ENCODE measurements at places on chromosomes 5 and 9.

DNA sequence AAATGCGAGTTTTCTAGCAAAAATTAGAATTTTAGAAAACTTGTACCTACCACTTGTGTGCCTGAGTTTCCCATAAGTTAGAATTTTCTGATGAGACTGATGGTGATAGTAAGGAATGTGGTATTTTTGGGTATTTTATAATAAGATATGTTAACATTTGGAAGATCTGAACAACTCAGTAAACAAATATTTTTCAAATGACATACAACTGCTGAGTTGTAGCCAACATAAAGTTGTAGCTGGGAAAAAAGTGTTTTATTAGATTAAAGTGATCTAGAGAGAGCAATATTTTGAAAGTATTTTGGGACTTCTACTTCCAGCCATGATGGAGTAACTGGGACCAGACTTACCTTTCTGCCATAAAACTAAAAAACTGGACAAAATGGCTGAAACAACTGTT, 37.9 kb downstream of the GEMIN5 start:
- no peak for DNase-seq

DNA sequence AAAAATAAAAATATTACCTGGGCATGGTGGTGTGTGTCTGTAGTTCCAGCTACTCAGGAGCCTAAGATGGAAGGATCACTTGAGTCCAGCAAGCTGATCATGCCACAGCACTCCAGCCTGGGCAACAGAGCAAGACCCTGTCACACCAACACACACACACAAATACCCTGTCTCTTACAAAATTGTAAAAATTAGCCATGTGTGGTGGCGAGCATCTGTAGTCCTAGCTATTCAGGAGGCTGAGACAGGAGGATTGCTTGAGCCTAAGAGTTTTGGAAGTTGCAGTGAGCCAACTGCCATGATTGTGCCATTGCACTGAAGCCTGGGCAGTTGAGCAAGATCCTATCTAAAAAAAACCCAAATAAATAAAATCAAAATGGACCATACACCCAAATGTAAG, 32.1 kb upstream of the DENND4C start:
- no peak for DNase-seq

DNA sequence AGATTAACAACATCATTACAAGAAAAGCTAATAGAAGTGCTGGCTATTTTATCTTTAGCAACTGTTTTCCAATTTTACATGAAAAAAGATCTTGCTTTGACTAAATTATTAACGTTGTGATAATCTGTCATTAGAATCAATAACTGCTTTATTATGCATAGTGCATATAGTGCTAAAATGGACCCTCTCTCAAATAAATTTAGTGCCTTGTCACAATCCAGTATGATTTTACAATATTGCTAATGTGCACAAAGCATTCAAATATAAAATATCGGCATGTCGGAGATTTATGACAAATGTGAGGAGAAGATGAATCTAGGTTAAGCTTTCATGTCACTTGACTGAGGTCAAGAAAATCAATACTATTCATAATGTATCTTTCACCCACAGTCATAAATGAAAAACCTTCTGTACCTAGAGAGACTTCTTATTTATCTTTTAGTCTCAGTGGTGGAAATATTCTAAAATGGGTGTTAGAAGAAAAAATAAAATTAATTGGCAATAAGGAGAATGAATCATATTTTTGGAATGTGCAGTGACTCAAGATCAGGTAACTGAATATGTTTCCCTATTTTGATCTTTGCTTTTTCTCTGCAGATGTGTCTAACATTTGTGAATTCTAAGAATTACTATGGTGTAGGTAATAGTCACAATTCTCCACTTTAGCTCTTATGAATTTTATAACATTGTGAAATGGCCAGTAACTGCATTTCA, 672.9 kb upstream of the GRAMD2B start:
- DNase-seq, result no peak

DNA sequence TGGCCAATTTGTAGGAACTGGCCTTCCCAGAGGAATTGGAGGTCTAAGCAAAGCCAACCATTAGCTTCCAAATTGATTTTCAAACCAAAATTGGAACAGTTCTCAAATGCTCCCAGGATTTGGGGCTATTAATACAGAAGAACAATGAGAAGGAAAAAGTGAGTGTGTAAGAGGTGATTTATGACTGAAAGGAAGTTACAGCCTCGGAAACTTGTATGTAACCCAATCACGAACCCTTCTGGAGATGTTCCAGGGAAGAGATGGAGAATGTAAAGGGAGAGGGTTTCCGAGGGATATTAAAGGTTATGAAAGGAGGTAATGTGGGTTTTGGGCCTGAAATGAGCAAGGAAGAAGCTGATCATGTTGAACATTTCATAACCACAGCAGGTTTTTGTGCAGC, 93.2 kb upstream of the CXCL14 start:
- DNase-seq, result no peak

GRCh38 chr5:116361171-116361967, 213.3 kb downstream of the SEMA6A start:
- DNase-seq, result peak; percentile 63

DNA sequence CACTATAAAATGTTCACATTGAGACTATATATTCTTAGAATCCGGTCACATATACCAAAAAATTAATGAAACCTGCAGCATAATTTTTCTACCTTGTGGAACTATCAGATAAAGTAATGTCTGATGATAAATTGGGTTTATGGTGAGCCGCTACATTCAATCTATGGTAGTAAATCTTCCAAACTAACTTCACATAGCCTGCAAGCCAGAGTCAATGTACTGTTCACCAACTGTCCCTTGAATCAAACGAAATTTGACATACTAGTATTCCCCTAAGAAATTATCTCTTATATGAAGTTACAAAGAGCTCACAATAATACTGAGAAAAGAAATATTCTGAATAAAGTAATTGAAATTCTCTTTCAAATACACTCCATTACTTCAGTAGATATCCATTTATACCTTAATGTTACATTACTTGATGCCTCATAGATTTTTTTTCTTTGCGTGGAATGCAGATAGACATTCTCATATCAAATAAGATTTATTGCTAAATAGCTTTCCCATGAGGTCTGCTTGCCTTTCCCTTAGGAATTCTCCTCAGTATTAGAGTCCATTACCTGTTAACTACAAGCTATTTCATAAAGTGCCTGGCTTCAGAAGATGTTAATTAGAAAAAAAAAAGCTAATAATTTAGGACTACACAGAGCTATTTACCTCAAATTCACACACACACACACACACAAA, 169.5 kb downstream of the PTPRD start:
- DNase-seq, result no peak

DNA sequence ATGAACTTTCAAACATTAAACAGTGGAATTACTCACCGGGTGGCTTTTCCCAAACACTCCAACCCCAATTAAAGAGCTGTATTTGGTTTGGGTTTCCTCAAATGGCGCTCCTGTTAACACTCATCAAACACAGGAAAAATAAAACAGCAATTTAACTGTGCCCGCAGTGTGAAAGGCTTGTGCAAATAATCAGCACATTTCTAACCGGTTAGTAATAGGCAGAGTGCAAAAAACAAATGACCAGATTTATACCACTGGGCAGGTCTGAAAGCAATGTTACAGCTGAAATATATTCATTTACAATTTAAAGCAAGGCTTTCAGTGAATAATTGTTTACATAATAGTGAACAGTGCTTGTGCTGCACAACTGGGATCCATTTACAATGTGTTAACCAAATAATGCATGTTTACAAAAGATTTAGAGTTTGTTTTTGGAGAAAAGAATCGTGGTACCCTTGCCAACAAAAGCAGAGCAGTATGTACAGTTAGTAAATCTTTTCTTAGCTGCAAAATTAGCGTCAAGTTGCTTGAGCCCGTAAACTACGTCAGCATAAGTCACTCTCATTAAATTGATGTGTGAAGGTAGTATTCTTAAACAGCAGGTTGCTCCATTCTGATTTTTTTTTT, 662.9 kb upstream of the ZNF608 start:
- no peak for DNase-seq

DNA sequence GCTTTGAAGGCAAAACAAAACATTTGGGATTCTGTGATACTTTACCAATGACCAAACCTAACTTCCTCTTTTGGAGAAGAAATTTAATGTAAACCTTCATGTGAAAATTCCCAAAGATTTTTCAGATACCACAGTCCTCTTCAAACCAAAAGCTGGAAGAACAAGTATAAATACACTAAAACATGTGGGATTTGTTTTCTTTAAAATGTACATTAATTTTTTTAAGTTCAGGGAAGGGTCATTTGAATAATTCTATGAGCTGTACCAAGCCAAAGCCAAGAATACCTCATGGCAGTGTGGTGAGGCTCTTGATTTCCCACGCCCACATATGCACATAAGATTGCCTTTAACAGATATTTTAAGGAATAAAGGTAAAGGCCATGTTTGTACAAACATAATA, 28.4 kb upstream of the ITGA1 start:
- DNase-seq, result no peak

GRCh38 chr9:127796225-127796813, 6.4 kb upstream of the FPGS start:
- DNase-seq, result no peak

GRCh38 chr5:115480271-115480670, 64.3 kb downstream of the FEM1C start:
- no peak for DNase-seq

Measured in suprapubic skin (tissue), 4 donors.